Activated B cell treated with CpG ODN at 0.5 μM for 24 hours (primary cell): ENCODE measurements at places on chromosomes 6 and 20.
A peak's percentile ranks its signal among the peaks of the same experiment; 100 is the strongest.

GRCh38 chr20:31747640-31748039 lies 8.6 kb downstream of the TPX2 start:
- no peak overlapping the region for H3K4me3 ChIP-seq
- no peaks in the 10 kb centered on the region for H3K36me3 ChIP-seq
- H3K27me3 ChIP-seq: no peaks in the 10 kb centered on the region
- H3K27ac ChIP-seq: no peak overlapping the region

GRCh38 chr6:96649926-96650325 lies 87.0 kb downstream of the FHL5 start:
- H3K27me3 ChIP-seq: peaks cover 9% of the 10 kb centered on the region
- peaks cover 4% of the 10 kb centered on the region for H3K4me1 ChIP-seq
- DNase-seq: no peak
- H3K27ac ChIP-seq: no peak overlapping the region

- no peaks in the 10 kb centered on the region for H3K36me3 ChIP-seq
- no peak overlapping the region for H3K27ac ChIP-seq
- H3K4me1 ChIP-seq: peaks cover 12% of the 10 kb centered on the region
- H3K4me3 ChIP-seq: no peak overlapping the region
- no peak for DNase-seq
Observed at GRCh38 chr6:158516098-158516497, 43.8 kb upstream of the TMEM181 start.

- peaks cover 65% of the 10 kb centered on the region for H3K4me1 ChIP-seq
- H3K36me3 ChIP-seq: peaks cover 22% of the 10 kb centered on the region
- peak overlapping the region; percentile 100 for H3K27ac ChIP-seq
- H3K4me3 ChIP-seq: peak overlapping the region; percentile 91
- no peak for DNase-seq
Observed at GRCh38 chr6:166957805-166958076, 1.4 kb upstream of the RNASET2 start.

GRCh38 chr20:18754030-18754652 lies 59.4 kb upstream of the SCP2D1 start:
- peaks cover 1% of the 10 kb centered on the region for H3K36me3 ChIP-seq
- no peak overlapping the region for H3K4me3 ChIP-seq

DNA sequence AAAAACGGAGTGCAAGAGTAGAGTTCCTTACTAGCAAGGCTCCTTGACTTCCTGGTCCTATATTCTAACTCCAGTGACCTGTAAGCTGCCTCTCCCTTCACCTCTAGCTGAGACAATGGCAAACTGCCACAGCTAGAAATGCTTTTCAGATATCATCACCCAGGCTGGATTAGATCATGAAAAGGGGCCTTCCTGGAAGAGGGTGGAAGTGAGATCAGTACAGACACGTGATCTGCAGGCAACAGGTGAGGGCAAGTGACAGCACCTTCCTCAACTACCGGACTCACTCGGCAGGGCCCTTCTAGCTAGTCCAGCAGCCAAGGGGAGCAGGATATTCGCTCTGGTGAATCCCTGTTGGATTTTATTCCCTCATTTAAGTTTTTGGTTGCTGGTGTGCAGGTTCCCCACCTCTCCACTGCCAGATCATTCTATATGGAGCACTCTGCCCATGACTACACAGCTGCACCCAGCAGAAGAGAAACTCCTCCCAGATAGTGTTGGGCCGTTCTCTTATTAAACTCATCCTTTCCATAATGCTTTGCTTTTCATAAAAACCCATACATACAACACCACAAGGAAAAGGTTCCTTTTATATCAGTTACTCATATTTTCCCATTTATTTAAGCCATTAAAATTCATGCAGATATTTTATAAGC lies 26.4 kb upstream of the FAM83C start:
- no peak overlapping the region for H3K4me3 ChIP-seq
- no peak overlapping the region for H3K27ac ChIP-seq
- DNase-seq: no peak
- peaks cover 3% of the 10 kb centered on the region for H3K4me1 ChIP-seq
- no peaks in the 10 kb centered on the region for H3K27me3 ChIP-seq
- H3K36me3 ChIP-seq: peaks cover 30% of the 10 kb centered on the region

GRCh38 chr20:7383216-7383615 lies 557.0 kb downstream of the HAO1 start:
- DNase-seq: no peak
- no peaks in the 10 kb centered on the region for H3K4me1 ChIP-seq
- no peak overlapping the region for H3K27ac ChIP-seq
- no peak overlapping the region for H3K4me3 ChIP-seq
- H3K27me3 ChIP-seq: no peaks in the 10 kb centered on the region

- no peaks in the 10 kb centered on the region for H3K4me1 ChIP-seq
- no peak overlapping the region for H3K4me3 ChIP-seq
- H3K27me3 ChIP-seq: peaks cover under 1% of the 10 kb centered on the region
- no peak overlapping the region for H3K27ac ChIP-seq
Observed at GRCh38 chr20:51938559-51939258, 136.4 kb upstream of the SALL4 start.

- H3K4me3 ChIP-seq: no peak overlapping the region
- peaks cover 9% of the 10 kb centered on the region for H3K4me1 ChIP-seq
- H3K36me3 ChIP-seq: peaks cover 30% of the 10 kb centered on the region
- H3K27me3 ChIP-seq: no peaks in the 10 kb centered on the region
- DNase-seq: no peak
Observed at GRCh38 chr20:16311756-16312155, 261.5 kb downstream of the KIF16B start.

DNA sequence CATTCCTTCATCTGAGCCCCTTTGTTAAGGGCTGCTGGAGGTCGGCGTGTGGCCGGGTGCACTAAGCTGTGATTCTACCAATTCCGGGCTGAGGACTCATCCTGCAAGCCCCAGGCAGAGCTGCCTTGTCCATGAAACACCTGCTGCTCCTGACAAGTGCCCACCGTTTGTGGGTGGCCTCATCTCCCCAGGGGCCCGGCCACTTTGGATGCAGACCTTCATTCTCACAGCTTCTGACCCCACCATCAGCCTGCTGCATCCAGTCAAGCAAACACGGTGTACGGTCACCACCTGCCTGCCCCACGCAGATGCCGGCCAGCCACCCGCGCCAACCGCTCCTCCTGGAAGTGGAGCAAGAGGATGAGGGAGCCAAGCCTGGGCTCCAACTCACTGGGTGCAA lies 382.7 kb downstream of the THBS2 start:
- no peaks in the 10 kb centered on the region for H3K27me3 ChIP-seq
- H3K36me3 ChIP-seq: no peaks in the 10 kb centered on the region
- no peak overlapping the region for H3K4me3 ChIP-seq
- no peaks in the 10 kb centered on the region for H3K4me1 ChIP-seq
- no peak overlapping the region for H3K27ac ChIP-seq

DNA sequence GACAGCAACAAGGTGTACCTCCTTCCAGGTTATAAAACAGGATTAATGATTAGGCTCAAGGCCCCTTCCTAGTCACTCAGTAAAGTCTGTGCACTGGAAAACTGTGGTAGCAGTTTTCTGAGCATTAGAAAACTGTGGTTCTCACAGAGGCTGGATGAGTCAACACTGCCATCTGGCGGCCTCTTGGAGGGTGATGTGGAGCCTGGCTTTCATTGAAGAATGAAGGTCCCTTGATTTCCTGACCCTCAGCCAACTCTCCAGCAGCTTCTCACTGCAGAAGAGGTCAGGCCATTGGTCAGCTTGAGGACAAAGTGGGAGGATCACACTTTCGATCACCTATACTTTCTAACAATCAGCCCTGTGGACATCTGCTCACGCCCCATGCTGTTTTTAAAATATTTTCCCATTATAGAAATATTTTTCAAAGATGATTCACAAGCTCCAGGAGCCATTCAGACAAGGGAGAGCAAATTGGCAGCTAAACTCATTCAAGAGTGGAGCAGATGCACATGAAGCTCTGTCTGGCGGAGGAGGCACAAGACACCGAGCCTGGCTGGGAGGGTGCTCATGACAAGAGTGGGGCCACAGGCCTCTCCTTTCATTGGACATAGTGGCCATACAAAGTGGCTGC lies 23.2 kb downstream of the PSMB1 start:
- DNase-seq: peak; percentile 31
- no peaks in the 10 kb centered on the region for H3K27me3 ChIP-seq
- H3K36me3 ChIP-seq: peaks cover 20% of the 10 kb centered on the region
- no peak overlapping the region for H3K4me3 ChIP-seq
- no peaks in the 10 kb centered on the region for H3K4me1 ChIP-seq

GRCh38 chr6:44415873-44416502 lies 28.5 kb downstream of the CDC5L start:
- no peaks in the 10 kb centered on the region for H3K27me3 ChIP-seq
- no peak overlapping the region for H3K4me3 ChIP-seq

DNA sequence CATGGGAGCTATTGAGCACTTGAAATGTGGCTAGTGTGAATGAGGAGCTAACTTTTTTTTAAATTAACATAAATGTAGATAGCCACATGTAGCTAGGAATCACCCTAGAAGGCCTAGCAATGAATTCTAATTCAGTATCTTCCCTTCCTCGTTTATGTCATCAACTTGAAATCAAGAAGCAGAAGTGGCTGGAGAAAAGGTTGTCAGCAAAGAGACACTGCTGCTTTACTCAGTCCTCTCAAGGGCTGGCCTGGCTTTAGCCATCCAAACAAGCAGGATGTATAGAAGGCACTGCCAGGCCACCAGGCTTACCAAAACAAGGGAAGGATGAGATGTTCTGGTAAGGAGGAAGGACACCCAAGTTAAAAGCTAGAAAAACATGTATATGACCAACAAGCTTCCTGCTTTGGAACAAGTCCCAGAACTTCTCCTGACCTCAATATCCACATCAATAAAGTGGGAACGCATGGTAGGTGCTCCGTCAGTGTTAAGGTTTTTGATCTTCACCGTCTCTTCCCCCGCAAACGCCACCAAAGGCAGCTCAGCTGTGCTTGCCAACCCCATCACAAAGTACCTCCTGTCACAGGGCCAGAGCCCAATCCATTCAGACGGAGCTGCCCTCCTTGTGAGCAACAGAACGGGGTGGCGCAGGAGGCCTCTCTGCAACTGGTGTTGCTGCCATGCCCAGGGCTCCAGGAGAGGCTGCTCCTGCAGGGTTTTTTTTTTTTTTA lies 235.8 kb upstream of the RIN2 start:
- H3K4me3 ChIP-seq: no peak overlapping the region
- no peak for DNase-seq
- no peaks in the 10 kb centered on the region for H3K4me1 ChIP-seq
- no peak overlapping the region for H3K27ac ChIP-seq

- H3K4me1 ChIP-seq: peaks cover 18% of the 10 kb centered on the region
- peaks cover 46% of the 10 kb centered on the region for H3K27me3 ChIP-seq
- H3K4me3 ChIP-seq: no peak overlapping the region
- no peak for DNase-seq
- peaks cover 10% of the 10 kb centered on the region for H3K36me3 ChIP-seq
Observed at GRCh38 chr6:33216117-33216649, 7.9 kb downstream of the RING1 start.

DNA sequence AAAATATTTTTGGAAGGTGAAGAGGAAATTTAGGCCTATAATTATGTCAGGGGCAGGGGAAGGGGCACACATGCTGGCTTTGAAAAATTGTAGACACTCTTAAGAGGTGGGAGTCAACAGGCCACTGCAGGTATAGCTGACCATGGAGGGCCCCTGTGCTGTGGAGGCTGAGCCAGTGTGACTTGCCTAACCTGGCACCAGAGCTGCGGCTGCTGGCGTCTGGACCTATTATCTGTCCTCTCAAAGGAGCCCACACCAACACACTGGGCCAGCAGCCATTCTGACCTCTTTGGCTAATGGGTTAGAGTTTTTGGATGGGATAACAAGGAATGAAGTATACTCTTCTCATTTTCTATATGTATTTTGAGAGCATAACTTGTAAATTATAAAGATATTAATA lies 4.5 kb downstream of the GID8 start:
- peaks cover 72% of the 10 kb centered on the region for H3K36me3 ChIP-seq
- DNase-seq: no peak
- peaks cover 25% of the 10 kb centered on the region for H3K4me1 ChIP-seq
- no peak overlapping the region for H3K4me3 ChIP-seq
- no peaks in the 10 kb centered on the region for H3K27me3 ChIP-seq
- H3K27ac ChIP-seq: no peak overlapping the region
